GM20000 (cell line): ENCODE measurements at places on chromosomes 6 and 20.

- DNase-seq, result peak; percentile 89
Measured at GRCh38 chr6:31901415-31901952, 402 bp downstream of the ZBTB12 start.

- no peak for DNase-seq
Measured at GRCh38 chr6:24692848-24693592, 25.9 kb downstream of the C6orf62 start.

DNA sequence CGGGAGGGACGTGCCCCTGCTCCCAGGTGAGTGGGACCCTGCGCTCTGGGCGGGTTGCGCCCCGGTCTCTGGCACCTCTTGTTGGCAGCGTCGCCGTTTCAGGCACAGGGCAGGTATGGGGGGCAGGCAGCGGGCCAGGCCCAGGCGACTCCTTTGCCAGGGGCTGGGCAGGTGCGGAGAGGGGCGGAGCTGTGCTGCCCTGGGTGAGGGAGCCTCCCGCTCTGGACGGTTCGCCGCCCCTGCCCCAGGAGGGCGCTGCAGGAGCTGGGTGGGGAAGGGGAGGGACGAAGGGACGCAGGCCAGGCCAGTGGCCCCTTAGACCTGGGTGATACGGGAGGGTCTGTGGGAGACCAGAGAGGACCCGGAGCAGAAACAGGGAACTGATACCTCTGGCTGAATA is 663.9 kb upstream of the DEFB115 start:
- no peak for DNase-seq

- no peak for DNase-seq
Measured at GRCh38 chr20:47484303-47484702, 17.4 kb upstream of the NCOA3 start.

GRCh38 chr6:125546841-125547251 is 202.6 kb upstream of the HEY2 start:
- no peak for DNase-seq
